Activated T-cell treated with anti-CD3 and anti-CD28 coated beads, Interleukin-2, amount 50 U/mL, for 24 hours (primary cell): ENCODE measurements at places on chromosomes 5 and 9.

DNA sequence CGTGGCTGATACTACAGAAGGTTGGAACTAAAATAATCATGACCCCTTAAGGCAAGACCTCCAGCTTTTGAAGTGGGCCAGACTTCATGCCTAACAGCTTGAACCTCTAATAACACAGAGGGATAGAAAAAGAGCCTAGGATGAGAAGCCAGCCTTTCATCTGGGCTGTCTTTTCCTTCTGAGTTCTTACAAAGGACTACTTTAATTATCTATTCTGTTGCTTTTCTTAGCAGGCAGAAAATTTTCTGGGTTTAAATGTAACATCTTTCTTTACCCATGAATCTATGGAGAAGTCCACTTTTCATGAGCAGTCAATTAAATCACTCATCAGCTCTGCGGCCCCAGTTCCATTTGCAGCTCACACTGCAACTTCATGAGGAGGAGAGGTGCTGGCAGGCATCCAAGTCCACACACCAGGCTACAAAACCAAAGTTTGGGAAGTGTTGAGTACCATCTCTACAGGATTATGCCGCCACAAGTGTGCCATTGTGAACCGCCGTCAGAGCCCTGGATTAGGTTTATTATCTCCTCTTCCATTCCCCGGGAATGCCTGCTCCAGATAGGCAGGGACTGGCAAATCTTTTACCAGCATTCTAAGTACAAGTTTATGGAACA lies 192.0 kb downstream of the TLE4 start:
- DNase-seq = no peak

DNA sequence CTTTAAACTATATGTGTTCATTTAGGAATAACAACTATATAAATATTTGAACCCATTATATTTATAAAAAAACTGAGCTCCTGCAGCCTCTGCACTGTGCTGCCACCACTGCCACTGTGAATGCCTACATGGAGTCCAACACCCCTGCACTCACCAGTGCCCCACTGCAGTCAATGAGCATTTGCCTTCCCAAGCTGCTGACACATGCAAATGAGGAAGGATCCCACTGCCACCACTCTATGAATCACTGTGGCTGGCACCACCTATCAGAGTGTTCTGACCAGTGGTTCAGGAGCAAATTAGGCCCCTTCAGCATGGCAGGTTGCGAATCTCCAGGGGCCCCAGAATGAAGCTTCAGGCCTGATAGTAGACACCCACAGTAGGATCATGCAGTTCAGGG lies 9.1 kb downstream of the IFNA5 start:
- DNase-seq = no peak

- no peak for DNase-seq
Observed at GRCh38 chr9:9257999-9258498, 1354.8 kb downstream of the PTPRD start.

GRCh38 chr9:124551472-124552272 lies 44.5 kb upstream of the NR5A1 start:
- peak; percentile 41 for DNase-seq

DNA sequence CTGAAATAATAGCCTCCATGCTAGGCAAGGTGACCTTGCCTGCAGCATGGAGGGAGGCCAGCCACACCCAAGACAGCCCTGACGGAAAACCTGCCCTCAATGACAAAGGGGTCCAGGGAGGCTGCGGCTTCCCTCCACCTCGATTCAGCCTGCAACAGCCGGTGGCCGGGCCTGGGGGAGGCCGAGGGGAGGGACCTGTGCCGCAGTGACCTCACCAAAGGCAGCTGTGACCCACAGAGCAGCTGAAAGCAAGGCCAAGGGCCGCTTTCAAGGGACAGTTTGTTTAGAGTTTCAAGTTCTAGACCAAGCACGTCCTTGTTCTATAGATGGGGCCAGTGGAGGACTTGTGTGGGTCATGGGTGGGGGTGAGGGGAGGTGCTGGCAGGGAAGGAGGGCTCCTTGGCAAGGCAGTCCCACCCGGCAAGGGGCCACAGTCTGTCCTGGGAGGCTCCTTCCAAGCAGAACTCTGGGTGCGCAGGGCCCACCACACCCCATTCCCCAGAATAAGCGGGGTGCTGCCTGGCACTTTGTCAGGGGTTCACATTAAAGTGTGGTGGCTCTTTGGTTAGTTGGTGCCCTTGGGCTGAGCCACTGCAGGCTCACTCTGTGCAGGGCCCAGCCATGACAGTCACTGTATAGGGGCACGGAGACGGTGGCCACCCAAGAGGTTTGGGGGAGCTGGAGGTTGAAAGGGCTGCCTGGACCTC lies 226.5 kb downstream of the FANCC start:
- DNase-seq = no peak

- peak; percentile 29 for DNase-seq
Observed at GRCh38 chr5:62720031-62720441, 141.4 kb downstream of the LRRC70 start.

DNA sequence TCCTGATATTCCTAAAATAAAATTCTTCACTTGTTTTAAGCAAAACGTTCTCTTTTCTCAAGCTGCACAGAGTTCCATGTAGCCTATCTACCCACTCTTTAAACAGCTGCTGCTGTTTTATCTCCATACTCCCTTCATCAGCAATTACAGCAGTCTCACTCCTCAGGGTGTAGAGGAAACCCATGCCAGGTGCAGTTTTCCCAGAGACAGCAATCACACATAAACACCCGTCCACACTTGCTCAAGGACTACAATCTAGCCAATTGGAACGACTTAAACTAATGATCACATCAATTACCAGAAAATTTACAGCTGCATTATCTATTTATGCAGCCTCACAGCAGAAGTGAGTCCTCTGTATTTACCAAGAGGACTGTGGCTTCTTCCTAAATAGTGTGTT lies 141.7 kb downstream of the HTR1A start:
- DNase-seq = no peak

GRCh38 chr5:6746244-6746643 lies 33.0 kb downstream of the TENT4A start:
- no peak for DNase-seq

DNA sequence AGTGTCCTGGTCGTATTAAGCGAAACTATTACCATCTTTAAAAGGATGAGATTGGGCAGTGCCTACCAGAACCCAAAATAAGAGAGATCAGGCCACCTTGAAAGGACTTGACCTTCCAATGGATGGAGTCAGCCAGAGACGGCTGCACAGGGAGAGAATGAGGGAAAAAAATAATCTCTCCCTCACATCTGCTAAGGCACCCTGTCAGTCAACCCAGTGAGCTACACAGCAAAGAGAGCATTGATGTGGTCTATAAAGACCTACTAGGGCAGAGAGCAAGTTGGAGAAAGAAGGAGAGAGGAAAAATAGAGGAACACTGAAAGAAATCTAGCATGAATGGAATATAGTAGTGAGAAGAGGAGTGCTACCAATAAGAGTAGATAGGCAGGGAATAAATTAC lies 68.0 kb upstream of the FTMT start:
- no peak for DNase-seq

- no peak for DNase-seq
Observed at GRCh38 chr9:78644359-78644758, 347.4 kb downstream of the PSAT1 start.

GRCh38 chr9:114012126-114012525 lies 66.0 kb downstream of the AMBP start:
- DNase-seq = no peak

DNA sequence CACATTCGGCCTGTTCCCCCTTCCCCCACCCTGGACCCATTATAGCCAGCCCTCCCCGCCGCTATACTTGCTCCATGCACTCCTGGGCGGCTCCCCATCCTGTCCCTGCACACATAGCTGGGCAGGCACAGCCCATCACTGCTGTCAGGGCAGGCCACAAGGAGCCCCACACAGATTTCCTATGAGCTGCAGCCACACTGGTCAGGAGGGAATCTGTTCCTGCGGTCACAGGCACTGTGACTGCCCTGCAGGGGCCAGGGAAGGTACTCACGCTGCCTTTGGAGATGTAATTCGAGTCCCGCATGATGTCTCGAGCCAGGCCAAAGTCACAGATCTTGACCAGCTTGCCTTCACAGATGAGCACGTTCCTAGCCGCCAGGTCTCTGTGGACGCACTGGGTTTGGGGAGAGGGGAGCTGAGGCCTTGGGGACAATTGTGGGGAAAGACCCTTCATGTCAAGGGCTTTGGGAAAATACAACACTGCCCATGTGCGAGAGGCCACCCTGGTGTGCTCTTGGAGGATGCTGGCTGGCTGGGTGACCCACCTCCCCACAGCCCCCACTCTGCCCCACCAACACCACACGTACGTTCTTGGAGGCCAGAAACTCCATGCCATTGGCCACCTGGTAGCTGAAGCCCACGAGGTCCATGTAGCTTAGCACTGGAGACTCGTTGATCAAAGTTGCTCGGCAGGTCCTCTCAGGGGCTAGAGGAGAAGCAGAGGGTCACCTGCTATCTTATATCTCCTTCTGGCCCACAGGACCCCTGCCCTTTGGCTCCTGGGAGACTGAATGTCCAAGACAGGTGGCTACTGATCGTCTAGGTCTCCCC lies 34.5 kb upstream of the CSF1R start:
- no peak for DNase-seq

DNA sequence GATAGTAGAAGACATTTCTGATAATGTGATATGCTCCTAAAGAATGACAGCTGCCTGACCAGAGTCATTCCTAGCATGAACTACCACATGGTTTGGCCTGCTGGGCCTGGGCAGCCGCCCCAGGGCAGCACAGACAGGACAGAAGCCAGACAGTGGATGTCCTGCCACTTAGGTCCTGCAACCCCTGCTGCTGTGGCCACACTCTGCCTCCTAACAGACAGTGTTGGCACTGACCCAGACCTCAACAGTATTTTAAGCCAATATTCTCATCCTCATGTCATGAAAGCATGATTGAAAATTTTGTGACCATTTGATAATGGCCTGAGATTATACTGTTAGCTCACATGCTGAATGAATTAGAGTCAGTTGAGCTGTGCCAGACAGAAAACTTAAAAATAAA lies 15.8 kb downstream of the CENPP start:
- DNase-seq = no peak

DNA sequence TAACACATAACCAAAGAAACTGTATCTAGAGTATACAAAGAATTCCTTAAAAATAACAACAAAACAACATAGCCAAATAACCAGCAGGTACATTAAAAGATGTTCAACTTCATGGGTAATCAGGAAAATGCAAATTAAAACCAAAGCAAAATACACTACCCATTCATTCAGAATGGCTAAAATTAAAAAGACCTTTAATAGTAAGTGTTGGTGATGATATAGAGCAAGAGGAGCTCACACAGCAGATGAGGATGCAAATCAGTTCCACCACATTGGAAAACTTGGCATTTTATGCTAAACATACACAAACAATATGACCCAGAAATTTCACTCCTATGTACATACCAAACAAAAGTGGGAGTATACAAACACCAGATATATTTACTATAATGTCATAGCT lies 97.8 kb downstream of the DENND1A start:
- no peak for DNase-seq

GRCh38 chr5:6472792-6473191 lies 24.1 kb downstream of the UBE2QL1 start:
- DNase-seq = no peak

DNA sequence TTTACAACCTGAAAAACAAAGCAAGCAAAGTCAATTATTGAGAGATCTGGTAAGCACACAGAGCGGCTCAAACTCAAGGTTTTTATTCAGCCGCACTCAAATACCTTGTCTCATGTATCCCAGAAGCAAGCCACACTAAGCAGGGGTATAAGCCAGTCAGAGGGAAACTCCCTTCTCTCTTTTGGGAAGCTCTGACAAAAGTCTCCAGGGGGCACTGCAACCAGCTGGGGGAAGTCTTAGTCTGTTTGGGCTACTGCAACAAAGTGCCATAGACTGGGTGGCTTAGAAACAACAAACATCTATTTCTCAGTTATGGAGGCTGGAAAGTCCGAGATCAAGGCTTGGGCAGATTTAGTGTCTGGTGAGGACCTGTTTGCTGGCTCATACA lies 246.0 kb downstream of the ENC1 start:
- no peak for DNase-seq

GRCh38 chr5:55051357-55051756 lies 27.3 kb downstream of the GZMK start:
- DNase-seq = no peak

- DNase-seq = no peak
Observed at GRCh38 chr5:112581811-112582320, 155.8 kb upstream of the APC start.

GRCh38 chr5:151627650-151628049 lies 36.5 kb upstream of the FAT2 start:
- no peak for DNase-seq

DNA sequence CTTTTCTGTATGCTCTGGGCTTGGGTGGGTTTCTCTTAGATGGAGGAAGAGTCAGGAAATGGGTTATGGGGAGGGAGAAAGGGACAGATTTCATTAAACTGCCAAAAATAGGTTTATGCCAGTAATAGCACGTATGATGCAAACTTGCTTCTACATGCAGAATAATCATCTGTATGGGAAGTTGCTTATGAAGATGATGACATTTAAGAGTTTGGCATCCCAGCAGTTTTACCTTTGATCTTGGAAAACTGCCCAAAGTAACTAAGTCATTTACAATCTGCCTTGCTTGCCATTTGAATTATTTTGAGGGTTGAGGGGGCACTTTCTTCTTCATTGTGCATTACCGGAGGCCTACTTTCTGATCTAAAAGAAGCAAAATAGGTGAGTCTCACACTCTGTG lies 282.9 kb upstream of the ANKRD55 start:
- no peak for DNase-seq

- DNase-seq = no peak
Observed at GRCh38 chr5:143759396-143760130, 52.4 kb upstream of the HMHB1 start.

DNA sequence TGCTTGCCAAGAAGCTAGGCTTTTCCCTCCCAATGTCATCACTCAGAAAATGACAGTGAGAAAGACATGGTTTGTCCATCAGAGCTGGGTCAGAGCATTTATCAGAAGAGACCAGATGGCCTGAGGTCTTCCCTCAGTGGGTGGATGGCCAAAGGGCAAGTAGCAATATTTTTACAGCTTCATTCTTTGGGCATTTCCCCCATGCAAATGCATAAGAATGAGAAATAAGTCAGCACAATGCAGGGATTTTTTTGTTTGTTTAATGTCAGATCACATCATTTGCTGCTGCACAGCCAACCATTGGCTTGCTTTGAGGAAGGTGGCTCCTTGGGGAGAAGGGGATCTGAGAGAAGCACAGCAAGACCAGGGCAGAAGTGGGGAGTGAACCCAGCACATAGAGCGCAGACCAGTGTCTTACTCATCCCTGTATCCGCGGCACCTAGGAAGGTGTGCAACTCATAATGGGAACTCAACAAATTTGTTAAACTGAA lies 209.6 kb downstream of the SEMA6A start:
- DNase-seq = no peak

DNA sequence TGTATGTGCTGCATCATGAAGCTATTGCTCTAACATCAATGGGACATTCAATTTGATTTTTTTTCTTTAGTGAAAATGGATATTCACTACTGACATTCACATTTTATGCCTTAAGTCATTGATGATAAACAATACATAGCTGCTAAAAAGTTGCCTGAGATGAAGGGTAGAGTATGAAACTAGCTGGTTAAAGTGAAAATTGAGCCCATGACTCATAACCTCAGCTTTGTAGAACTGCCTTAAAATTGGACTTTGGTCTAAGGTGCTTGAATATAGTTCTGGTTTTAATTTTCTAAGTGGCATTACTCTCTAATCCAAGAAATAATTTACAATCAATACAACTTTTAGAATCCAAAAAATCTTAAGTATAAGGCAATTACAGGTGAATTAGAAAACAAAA lies 740.4 kb upstream of the RIOK2 start:
- no peak for DNase-seq
